CD8-positive, alpha-beta T cell (primary cell): ENCODE measurements at places on chromosomes 1 and 21.

DNA sequence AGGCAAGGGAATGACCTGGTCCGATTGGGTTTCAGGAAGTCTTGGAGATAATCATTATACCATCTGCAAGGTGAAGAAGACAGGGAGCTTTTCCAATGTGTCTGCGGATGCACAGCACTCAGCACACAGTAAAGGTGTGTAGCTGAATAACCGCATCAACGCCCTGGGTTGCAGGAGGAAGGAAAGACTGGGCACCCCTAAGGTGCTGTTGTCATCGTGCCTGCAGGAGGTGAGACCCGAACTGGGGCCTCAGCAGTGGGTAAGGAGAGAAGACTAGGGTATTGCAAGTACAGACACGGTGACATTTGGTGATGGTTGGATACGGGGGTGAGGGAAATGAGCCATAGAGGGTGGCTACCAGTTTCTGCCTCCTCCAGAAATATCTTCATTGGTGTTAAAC lies 1.1 kb upstream of the TRIM62 start:
- DNase-seq: no peak

GRCh38 chr1:8416881-8417280 lies 99.0 kb downstream of the SLC45A1 start:
- no peak for DNase-seq

DNA sequence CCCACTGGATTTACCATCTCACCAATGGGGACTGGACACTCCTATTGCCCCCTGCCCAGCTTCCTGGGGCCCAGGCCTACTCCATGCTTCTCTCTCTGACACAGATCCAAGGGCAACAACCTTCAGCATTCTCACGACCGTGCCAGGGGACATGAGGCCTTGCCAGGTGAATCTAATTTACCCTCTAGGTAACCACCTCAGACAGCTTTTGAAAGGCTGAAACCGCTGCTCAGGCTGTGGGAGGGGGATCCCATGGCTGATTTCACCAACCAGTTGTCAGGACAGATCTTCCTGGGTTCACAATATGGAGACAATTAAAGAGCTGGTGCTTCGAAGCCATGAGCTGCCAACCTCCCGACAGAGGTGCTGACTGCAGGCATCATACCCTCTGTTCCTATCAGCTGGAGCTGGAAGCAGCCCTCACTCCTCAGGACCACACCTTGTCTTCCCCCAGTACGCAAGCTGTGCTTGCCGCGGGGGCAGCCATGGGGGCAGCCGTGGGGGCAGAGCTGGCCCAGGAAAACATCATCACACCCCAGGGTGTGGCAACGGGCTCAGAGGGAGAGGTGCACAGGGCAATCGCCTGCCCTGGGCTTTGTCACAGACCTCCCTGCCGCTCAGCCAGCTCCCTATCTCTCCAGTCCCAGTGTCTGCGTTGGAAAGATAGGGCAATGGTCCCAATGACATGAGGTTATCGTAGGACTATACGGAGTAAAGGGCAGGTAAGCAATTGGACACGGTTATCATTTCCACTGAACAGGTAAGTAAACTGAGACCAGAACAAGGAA lies 120.2 kb downstream of the DMRTB1 start:
- no peak for DNase-seq

GRCh38 chr21:37592496-37592895 lies 225.9 kb downstream of the DYRK1A start:
- DNase-seq: no peak

DNA sequence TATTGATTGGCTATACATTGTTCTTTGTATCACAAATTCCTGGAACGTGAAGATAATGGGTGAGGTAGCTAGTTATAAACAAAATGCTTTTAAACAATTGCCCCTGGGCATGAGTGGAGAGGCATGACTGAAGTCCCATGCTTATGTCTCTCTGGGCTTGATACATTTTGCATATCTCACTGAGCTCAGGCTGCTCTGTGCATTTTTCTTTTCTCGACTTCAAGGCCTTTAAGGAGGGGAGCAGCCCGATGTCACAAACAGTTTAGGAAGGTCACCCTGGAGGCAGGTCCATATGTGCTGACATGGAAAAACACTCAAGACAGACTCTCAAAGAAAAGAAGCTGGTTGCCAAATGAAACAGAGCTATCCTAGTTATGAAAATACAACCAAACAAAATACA lies 80.1 kb upstream of the PUM1 start:
- no peak for DNase-seq

GRCh38 chr21:45579383-45580180 lies 37.3 kb upstream of the SLC19A1 start:
- DNase-seq: no peak

DNA sequence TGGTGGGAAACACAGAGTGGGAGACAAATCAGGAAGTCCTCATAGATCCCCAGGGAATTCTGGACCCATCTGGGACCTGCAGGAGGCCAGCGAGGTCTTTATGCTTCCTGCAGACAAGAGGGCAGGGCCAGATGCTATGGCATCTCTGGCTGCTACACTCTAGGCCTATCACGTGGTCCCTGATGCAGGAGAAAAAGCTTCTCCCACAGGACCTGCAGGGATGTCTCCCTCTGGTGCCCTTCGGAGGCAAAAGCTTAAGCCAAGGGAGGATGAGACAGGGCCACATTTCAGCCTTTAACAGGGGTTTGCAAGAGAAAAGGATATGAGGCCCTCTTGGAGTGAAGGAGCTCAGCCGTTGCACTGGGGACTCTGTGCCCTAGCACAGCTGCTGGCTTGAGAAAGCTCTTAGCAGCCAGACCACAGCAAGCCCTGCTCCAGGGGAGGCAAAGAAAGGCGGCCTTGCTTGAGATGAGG lies 243.0 kb downstream of the C1orf94 start:
- DNase-seq: no peak

DNA sequence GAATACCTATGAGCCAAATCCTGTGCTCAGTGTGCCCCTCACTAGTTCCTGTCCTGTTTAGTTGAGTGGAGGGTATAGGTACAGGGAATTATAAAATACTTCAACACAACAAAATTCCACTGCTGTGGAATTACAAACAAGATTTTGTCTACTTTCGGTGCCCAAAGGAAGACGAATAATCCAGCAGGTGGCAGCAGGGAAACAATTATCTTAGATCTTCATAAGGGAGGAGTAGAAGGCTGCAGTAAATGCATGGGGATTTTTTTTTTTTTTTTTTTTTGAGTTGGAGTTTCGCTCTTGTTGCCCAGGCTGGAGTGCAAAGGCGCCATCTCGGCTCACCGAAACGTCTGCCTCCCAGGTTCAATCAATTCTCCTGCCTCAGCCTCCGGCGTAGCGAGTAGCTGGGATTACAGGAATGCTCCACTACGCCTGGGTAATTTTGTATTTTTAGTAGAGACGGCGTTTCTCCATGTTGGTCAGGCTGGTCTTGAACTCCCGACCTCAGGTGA lies 2.0 kb upstream of the PIP5K1A start:
- DNase-seq: no peak

DNA sequence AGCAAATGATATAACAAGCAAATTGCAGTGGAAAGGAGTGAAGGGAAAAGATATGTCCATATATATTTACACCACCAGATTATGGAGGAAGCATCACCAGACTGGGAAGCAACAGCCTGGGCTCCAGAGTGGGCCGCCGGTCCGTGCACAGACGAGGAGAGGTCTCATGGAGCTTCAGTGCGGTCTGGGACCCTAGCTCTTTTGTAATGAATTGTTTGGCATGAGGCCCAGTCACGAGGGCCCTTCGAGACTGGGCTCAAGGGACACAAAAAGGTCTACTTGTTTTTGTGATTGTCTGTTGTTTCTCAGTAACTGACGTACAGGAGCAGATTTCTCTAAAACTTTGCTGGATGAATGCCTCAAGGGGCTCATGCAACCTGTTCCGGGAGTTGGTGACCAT lies 12.9 kb upstream of the STUM start:
- DNase-seq: no peak

- no peak for DNase-seq
These were observed 403 bp upstream of the C1orf122 start for GRCh38 chr1:37807220-37807554.
